ENCODE measurements at places on chromosomes 1 and 21.

DNA sequence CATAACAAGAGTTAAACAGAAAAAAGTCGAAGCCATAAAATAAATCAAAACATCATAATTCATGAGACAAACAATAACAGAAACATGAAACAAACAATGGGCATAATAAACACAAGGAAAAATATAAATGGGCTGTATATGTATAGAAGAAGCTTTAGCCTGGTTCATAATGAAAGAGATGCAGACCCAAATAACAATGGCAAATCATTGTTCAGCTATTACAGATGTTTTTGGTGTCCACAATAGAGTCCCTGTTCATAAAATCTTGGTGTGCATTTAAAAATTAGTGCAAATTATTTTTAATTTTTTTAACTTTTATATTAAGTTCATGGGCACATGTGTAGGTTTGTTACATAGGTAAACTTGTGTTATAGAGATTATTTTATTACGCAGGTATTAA is 1185.9 kb upstream of the B3GALT2 start:
- no peak for DNase-seq

DNA sequence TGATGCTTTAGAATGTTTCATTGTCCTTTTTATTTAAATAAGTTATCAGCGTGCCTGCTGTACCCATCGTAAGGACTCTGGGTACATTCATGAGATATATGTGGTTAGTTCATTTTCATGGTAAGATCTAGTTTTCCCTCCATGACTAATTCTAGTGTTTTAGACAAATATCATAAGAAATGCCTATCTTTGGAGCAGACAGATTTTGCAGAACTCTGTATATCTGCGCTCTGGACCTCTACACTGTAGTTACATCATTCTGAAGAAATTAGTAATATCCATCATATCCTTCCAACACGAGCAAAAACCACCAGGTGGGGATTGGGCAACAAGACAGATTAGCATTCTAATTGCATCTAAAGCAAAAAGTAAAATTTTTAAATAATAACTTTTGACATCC is 499.2 kb downstream of the SETD4 start:
- no peak for DNase-seq

GRCh38 chr1:53349968-53350852 is 22.3 kb upstream of the LRP8 start:
- DNase-seq: no peak

- no peak for DNase-seq
Observed at GRCh38 chr1:20787840-20788795, 1.0 kb upstream of the HP1BP3 start.

- DNase-seq: no peak
Observed at GRCh38 chr1:221766210-221766609, 24.3 kb upstream of the DUSP10 start.

GRCh38 chr1:230772457-230773395 is 25.5 kb downstream of the CAPN9 start:
- no peak for DNase-seq

GRCh38 chr1:118717893-118718292 is 270.2 kb downstream of the TBX15 start:
- no peak for DNase-seq

DNA sequence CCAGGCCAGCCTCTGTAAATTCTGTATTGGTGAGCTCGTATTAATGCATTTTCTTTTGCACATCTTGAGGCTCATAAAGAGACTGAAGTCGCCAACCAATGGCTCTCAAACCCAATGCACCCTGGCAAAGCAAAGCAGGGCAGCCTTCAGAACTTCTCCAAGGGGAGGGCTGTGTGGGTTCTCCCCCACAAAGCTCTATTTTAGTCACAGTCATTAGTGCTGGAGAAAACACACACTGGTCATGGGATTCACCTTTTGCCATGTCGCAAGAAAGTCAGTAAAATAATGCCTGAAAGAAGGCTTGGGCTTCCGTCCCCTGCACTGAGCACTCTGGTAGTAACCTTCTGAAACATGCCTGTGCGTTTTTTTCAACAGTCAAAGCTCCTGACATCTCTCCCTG is 26.3 kb upstream of the ATF3 start:
- no peak for DNase-seq

- no peak for DNase-seq
Observed at GRCh38 chr1:93448292-93448982, 519 bp downstream of the FNBP1L start.

GRCh38 chr1:154557939-154558719 is at the start of gene UBE2Q1:
Gene UBE2Q1 (minus strand): TSS chr1:154558662. CDS start chr1:154558553, 109 bp downstream.
- DNase-seq: peak; percentile 8

GRCh38 chr1:232687304-232687703 is 57.4 kb upstream of the SIPA1L2 start:
- no peak for DNase-seq

- DNase-seq: no peak
Observed at GRCh38 chr1:50308878-50309277, 114.4 kb downstream of the DMRTA2 start.

DNA sequence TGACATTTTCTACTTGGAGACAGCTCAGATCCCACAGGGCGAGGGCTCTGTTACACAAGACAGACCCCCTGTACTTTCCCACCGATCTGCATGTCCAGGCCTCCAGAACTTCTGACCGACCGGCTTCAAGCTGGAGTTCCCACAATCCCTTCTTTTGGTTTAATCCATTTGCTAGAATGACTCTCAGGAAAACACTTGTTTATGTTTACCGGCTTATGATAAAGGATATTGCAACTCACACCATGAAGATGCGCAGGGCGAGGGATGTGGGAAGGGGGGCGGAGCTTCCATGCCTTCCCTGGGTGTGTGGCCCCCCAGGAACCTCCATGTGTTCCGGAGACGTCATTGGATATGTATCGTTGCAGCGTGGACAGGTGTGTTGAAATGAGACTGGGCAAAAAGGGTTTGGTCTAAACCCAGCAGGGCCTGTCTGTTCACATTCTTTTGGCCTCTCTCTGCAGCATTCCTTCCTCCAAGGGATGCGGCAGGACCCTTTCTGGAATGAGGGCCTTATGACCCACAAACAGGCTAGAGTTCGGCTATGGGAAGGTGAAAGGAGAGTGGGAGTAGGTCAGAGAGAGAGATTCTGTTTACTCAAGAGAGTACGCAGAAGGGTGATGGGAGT is 7.5 kb upstream of the IGSF5 start:
- DNase-seq: no peak
